ENCODE measurements at places on chromosomes 16 and 17.

GRCh38 chr16:89176147-89176690 lies 4.7 kb downstream of the CDH15 start:
- DNase-seq, result no peak

DNA sequence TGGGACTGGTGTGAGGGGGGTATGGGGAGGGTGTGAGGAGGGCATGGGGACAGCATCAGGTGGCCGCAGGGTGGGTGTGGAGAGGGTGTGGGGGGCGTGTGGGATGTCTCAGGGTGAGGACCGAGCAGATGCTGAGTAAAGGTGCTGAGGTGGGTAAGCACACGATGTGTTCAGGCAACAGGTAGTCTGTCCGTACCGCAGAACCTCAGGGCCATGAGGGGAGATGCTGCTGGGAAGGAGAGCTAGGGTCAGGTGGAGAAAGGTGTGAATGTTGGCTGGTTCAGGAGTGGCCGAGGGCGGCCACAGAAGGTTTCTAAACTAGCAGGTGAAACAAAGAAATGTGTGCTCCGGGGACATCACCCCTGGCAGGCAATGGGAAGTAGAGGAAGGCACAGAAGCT lies 80.0 kb upstream of the CDH5 start:
- DNase-seq, result no peak

- no peak for DNase-seq
These were observed 75.4 kb downstream of the DNAH3 start for GRCh38 chr16:21075252-21075651.

DNA sequence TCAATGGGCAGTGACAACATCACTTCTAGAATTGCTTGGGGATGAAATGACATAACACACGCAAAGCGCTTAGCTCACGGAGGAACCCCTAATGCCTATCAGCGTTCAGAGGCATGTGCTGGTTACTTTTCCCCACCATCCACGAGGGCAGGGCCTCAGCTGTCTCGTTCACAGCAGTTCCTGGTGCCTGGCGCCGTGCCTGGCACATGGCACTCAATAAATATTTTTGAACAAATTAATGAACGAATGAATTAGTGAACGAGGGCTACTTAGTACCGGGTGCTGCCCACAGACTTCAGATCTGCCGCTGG lies 14.1 kb upstream of the CIBAR2 start:
- no peak for DNase-seq

DNA sequence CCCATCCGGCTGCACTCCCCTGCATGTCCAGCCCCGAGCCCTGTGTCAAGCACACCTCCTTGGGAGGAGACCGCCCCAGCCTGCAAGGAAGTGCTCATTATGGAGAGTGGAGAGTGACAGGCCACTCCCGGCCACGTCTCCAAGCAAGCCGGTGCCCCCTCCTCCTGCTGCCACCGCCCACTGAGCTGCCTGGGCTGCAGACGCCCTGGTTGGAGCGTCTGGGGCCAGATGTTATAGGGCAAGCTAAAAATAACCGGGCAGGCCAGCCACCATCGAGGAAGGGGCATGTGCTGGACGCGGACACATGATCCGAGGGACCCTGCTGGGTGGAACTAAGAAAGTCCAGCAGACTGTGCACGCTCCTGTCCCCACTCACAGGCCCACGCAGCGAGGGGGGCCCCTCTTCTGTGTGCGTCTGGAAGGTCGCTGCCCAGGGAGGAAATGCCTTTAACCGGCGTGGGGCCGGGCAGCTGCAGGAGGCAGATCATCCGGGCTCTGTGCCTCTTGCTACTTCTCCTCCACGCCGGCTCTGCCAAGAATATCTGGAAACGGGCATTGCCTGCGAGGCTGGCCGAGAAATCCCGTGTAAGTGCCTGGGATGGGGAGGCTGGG lies at the start of gene WFDC1:
Gene WFDC1, plus strand, starts transcription at position 348 of the 612 bp plus-strand sequence. Its CDS starts 94 bp downstream, at position 442.
- DNase-seq, result no peak

DNA sequence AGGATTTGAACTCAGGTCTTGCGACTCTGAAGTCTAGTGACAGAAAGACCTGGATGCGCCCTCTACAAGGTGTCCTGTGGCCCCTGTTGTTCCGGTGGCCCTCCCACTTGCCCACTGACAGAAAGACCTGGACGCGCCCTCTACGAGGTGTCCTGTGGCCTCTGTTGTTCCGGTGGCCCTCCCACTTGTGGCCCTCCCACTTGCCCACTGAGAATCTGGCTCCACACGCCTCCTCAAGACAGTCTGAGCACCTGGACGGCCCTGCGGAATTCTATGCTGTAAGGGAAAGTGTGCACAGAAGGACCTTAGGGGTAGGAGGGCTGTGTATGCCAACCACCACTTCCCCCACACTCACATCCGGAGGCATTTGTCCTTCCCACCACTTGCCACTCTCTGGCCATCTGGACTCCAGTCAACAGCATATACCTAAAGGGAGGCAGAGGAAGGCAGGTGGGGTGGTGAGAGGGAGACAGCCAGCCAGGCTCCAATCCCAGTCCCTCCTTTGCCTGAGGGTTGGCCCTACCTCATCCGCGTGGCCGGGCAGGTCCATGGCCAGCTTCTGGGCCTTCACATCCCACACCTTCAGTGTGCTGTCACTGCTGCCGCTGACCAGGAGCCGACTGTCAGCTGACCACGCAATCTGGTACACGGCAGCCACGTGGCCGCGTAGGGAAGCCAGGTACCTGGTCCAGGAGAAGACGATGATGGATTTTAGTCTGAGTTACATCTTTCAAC lies 9.1 kb downstream of the NLE1 start:
- DNase-seq, result no peak

DNA sequence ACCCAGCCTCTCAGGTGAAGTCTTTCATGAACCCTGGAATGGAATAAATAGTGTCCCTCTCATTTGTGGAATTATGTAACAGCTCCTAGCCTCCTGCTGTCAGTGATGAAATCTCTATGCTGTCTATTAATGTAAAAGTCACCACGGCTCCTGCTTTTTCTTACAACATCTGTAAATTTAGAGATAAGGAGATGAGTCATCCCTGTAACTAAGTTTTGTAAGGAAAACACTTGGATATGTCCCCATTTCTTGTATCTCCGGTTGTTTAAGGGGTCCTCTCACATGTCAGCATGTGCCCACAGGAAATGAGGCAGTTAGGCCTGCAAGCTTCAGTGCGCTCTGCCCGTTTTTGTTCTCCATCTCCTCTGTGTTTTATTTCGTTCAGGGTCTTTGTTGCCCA lies 2.8 kb upstream of the NAT9 start:
- DNase-seq, result peak; percentile 99

GRCh38 chr16:87534030-87534653 lies 41.3 kb upstream of the ZCCHC14 start:
- no peak for DNase-seq

- DNase-seq, result no peak
These were observed 2.1 kb upstream of the CHMP6 start for GRCh38 chr17:80989586-80989913.

DNA sequence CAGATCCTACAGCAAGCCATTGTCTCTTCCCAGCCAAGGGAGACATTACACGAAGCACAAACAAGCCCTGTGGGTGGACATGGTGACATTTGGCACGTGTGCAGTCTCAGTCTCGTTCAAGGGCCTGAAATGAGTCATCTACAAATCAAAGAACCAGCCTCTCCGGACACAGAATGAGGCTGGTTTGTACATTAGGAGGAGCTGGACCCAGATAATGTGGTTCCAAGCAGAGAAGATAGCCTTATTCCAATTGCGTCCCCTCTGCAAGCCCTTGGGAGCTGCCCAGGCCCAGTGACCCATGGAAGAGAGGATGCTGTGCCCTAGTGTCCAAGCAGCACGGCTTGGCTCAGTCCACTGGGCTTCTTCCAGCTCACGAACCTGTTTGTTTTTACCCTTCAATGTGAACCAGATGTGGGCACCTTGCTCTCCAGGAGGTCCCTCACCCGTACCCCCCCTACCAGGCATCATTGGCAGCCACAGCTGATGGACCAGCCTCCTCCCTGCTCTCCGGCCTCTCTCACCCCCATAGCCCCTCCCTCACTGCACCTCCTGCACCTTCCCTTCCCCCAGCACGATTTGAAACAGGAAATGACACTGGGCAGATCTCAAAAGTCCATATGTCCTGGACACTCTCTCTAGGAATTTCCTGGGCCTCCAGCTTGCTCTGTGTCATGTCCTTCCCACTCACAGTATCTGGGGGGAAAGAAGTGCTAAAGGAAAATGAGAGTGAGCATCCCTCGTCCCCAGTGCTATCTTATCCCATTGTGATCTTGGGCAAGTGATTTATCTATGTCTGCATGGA lies 26.2 kb downstream of the KPNA2 start:
- DNase-seq, result no peak

DNA sequence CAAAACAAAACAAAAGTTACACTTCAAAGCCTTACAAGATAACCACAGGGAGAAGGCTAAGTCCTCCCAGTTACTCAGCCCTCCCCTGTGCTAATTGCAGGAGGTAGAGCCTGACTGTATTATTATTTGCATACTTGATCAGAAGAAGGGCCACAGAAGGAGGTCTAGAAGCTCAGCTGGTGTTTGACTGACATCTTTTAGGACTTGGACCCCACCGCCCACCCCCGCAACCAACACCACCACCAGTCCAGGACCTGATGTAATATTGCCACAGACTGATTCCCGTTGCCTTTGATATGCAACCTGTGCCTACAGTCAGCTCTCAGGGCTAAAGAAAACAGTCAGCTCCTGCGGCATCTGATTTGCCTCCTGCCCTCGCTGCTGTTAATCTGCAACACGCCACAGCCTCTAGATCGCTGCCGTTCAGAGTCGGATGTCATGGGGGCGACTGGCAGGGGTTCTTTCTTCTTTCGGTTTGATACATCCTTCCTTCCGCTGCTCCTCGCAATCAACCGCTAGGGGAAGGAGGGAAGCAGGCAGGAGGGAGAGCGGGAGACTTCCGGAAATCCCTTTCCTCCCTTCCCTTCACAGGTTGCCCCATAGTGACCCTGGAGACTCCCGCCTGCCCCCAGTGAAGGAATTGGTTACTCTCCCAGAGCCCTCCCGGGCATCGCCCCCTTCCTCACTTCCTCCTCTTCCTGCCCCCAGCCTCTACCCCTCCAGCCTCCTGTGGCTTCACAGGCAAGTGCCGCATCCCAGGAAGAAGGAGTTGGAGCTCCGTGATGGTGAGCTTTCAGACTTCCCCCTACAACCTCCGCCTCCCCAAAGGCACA lies 90.5 kb upstream of the SOX9 start:
- no peak for DNase-seq

GRCh38 chr16:20104563-20105183 lies 31.0 kb upstream of the GPR139 start:
- no peak for DNase-seq

GRCh38 chr17:30263552-30264333 lies 28.0 kb downstream of the BLMH start:
- no peak for DNase-seq

GRCh38 chr17:44152875-44153274 lies 11.1 kb downstream of the HROB start:
- no peak for DNase-seq

DNA sequence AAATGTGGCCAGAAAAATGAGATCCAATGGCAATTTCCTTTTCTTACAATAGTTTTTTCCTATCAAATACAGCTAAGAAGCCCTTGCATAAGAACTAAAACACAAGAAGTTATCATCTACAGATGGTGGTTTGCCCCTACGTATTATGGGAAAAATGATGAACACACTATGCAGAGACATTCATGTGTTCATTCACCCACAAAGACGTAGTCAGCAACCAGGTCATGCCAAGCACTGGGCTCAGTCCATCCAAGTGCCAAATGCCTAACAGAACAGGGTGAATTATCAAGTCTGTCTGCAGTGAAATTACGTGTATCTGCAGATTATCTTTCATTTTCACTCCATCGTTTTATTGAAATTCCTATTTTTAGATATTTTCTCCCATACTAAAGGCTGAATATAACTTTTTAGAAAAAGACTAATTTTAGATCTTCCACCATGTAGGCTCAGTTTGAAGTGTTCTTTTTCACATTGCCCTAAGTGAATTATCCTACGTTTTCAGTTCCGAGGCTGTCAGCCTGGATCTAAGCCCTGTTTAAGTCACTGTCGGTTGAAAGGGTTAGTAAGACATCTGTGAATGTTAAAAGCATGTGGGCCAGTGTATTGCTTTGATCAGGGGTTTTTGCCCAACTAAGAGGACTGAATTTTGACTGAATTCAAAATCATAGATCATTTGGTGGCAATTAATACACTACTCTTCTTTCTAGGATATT lies 78.1 kb upstream of the DHX40 start:
- DNase-seq, result no peak

GRCh38 chr17:17726458-17727060 lies 45.3 kb downstream of the RAI1 start:
- DNase-seq, result no peak

- no peak for DNase-seq
These were observed 112.8 kb downstream of the ZNF778 start for GRCh38 chr16:89330177-89330856.

DNA sequence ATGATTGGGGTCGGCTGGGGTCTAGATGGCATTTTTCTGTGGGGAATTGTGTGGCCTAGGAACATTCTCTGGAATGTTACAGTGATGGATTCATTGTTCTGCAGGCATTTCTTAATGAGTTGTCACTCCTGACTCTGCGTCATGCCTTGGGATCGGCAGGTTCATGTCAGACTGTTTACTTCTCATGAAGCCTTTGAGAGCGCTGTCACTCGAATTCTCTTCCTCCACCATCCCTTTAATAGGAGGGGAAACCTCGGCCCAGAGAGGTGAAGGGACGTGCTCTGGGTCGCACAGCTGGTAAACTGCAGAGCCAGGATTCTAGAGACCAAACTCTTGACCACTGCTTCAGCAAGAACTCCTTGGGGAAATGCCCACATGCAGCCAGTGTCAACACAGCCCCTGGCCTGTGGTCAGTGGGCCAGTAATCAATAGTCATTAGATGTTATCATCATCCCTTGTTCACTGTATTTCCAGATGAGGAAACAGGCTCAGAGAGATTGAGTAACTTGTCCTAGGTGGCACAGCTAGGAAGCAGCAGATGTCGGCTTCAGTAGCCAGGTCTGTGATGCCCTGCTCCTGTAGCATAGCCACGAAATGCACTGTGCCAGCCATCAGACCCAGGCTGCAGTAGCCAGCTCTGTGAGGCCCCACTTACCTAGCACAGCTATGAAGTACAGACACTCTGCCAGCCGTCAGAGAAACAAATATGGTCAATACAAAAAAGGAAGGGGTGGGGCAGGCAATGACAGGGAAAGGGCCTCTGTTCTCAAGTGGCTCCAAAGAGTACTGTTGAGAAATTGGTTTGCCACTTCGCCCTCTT lies 259.0 kb downstream of the CPPED1 start:
- no peak for DNase-seq

GRCh38 chr16:11712122-11712521 lies 30.5 kb downstream of the TXNDC11 start:
- DNase-seq, result no peak
